ENCODE measurements at places on chromosomes 5 and 9.

DNA sequence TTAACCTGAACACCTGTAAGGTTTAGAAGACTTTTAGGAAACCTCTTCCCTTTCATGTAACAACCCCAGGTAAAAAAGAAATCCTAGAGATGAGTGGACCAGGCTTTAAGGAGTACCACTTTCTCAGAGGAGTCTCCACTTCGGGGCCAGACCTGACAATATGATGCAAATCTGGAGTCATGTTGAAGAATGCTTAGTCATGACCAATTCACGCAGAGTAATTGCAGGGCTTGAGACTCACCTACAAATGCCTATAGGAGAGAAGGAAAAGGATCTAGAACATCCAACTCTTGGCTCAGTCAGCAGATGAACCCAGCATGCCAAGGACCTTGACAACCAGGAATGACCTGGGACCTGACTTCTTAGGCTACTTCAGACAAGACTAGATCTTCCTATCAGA lies 235.4 kb downstream of the DOCK8 start:
- DNase-seq = no peak

- DNase-seq = no peak
Observed at GRCh38 chr9:124906966-124907365, 33.9 kb downstream of the GOLGA1 start.

DNA sequence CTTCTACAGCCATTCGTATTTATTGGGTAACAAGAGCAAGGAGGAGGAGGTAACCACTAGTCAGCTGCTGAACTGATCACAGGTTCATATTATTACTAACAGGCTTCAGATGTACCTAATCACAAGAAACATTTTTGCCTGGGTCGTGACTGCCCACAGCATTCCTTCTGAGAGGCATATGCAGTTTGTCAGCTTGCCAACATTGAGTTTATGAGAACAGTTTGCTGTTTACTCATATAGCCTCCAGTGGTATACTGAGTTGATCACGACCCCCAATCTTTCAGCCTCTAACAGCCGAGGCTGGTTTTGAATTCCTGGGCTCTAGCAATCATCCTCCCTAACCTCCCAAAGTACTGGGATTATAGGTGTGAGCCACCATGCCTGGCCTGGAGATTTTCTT lies 693.6 kb downstream of the TLE1 start:
- no peak for DNase-seq

DNA sequence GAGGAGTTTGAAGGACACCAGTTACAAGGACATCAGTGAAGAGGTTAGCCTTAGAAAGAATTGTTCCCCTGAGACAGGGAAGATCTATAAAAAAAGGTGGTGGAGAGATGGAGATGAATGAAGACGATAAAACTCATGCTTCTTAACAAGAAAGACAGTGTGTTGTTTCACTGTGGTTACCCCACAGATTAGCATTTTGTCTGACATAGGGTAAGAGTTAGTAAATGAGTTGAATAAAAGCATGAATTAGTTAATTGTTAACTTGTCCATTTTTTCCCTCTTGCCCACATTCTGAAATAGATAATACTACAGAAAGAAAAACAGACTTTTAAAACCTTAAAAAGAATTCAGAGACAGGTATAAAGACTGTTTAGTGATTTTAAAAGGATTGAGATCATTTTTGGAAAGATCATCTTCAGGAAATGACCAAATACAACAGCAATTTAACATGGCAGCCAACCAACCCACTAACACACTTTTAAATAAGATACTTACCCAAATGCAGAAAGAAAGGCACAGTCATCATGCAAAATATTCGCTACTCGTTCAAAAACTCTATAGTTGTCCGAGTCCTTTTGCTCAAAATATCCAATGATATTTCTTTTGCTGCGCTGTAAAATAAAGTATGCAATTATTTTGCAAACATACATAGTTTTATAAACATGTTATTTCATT lies 78.5 kb downstream of the ERP44 start:
- DNase-seq = no peak

Data from stimulated activated CD8-positive, alpha-beta memory T cell treated with anti-CD3 and anti-CD28 coated beads, Interleukin-4, amount 100 ng/mL, for 1 hour (primary cell).